ENCODE measurements at places on chromosomes 11 and 22. TPM values are rescaled to one million over a fixed set of nuclear protein-coding genes. Genes with fewer than 3 reads are reported as not detected.
A peak's percentile ranks its signal among the peaks of the same experiment; 100 is the strongest.

DNA sequence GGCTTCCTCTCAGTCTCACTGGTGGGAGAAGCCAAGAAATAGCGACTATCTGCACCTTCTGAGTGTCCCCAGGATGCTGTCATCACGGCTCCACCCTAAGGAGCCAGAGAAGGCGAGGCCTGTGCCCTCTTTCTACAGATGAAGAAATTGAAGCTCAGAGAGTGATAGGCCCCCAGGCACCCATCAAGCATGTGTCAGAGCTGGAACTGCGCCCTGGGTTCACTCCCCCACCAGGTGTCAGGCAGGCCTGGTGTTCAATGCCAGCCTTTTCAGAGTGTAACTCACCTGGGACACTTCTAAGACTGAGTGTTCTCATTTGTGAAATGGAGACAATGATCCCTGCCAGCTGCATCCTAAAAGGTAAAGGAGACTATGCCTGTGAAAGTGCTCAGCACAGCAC lies 127.3 kb upstream of the SEZ6L start:
- H3K4me1 ChIP-seq: no peaks in the 10 kb centered on the region
- no peak for DNase-seq
- H3K4me3 ChIP-seq: no peak overlapping the region
- H3K27me3 ChIP-seq: no peaks in the 10 kb centered on the region

DNA sequence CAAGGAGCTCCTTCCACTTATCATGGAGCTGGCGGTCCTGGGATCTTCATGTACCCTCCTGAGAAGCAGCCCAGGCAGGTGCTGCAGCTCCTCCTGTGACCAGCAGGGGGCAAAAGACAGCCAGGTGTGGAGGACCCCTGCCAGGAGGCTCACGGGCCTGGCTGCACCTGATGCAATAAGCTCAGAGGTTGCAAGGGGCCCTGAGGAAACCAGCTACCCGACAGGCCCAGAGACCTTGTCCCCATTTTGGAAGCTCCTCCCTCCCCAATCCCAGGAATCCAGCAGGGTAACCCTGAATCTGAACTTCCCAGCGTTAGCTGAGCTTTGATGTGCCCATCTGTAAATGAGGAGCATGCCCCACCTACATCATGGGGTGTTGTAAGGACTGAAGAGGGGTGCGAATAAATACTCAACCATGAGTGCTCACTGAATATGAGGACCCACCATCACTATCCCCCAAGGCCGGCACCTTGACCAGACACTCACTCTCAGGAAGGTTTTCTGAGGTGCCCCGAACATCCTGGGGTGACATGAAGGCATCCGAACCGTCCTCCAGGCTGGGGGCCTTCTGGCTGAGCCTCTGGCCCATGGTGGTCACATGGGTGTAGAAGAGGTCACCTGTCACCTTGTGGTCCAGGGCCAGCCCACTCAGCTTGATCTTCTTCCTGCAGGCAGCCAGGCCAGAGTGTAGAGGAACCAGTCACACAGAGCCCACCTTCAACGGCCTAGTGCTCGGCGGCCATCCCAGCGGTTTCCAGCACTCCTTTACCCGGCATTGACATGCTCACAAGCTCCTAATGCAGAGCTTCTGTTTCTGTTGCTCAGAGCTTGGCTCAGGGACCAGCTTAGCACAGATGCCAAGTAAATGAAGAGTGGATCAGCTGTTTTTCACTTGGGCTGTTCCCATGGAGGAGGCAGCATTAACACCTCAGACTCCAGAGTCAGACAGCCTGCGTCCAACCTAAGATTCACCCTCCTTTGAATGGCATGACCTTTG lies 21.7 kb downstream of the SLC43A1 start:
- H3K4me3 ChIP-seq: no peak overlapping the region
- no peaks in the 10 kb centered on the region for H3K27me3 ChIP-seq
- H3K36me3 ChIP-seq: no peaks in the 10 kb centered on the region
- no peak overlapping the region for H3K27ac ChIP-seq

The FZD4 gene
- polyA plus RNA-seq: 0.93 TPM

The OR2AG1 gene
- not detected for polyA plus RNA-seq

The CREB3L1 gene
- 14.0 TPM for polyA plus RNA-seq

GRCh38 chr22:44329179-44329796 lies 16.5 kb upstream of the SHISAL1 start:
- H3K36me3 ChIP-seq: no peaks in the 10 kb centered on the region
- peaks cover 18% of the 10 kb centered on the region for H3K4me1 ChIP-seq
- no peak for DNase-seq
- H3K4me3 ChIP-seq: no peak overlapping the region
- no peak overlapping the region for H3K27ac ChIP-seq

The TRPC6 gene
- not detected for polyA plus RNA-seq

DNA sequence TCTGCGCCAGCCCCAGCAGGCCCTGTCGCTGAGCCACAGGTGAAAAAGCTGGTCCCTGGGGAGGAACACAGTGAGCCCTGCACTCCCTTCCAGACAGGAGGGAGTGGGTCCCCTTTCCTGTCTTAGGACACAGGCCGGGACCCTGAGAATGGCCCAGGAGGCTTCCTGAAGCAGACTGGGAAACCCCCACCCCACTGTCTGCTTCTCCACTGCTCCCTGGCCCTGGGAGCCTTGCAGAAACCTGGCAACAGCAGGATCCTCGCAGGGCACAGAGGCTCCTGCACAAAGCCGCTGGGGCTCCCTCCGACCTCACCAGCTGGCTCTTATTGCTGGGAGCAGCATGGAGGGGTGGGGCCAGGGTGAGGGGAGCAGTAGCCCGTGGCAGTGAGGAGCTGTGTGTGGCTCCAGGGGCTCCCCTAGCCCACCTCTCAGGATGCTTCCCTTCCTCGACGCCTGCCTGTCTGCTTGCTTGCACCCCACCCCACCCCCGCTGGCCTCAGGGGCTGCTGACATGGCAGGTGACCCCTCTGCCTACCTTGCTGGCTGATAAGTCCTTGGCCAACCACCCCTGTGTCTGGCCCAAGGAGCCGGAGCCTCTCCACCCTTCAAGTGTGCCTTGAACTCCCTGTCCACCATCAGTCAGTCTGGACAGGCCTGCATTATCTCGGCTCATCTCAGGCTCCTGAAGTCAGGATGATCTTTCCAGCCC lies 72.1 kb upstream of the KCNQ1OT1 start:
- H3K36me3 ChIP-seq: no peaks in the 10 kb centered on the region
- no peak overlapping the region for H3K27ac ChIP-seq
- H3K4me3 ChIP-seq: no peak overlapping the region
- H3K27me3 ChIP-seq: no peaks in the 10 kb centered on the region
- peaks cover 38% of the 10 kb centered on the region for H3K4me1 ChIP-seq
- DNase-seq: no peak

DNA sequence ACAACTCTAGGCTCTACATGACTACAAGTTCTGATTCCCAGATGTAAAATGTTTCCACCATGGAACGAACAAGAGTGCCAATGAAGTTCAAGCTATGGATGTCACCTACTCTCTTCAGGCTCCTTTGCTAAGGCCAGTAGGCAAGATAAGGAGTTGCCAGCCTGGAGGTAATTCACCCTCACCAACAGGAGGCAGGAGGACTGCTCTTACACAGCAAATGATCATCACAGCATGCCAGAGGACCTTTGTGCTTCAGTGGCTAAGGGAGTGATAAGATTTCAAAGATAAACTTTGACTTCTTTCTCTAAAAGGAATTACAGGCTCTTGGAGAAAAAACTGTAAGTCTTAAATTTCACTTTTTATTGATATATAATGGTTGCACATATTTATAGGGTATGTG lies 54.1 kb upstream of the SLC36A4 start:
- no peaks in the 10 kb centered on the region for H3K4me1 ChIP-seq
- DNase-seq: no peak
- no peak overlapping the region for H3K27ac ChIP-seq
- H3K27me3 ChIP-seq: no peaks in the 10 kb centered on the region

The CRYBA4 gene
- polyA plus RNA-seq: not detected

DNA sequence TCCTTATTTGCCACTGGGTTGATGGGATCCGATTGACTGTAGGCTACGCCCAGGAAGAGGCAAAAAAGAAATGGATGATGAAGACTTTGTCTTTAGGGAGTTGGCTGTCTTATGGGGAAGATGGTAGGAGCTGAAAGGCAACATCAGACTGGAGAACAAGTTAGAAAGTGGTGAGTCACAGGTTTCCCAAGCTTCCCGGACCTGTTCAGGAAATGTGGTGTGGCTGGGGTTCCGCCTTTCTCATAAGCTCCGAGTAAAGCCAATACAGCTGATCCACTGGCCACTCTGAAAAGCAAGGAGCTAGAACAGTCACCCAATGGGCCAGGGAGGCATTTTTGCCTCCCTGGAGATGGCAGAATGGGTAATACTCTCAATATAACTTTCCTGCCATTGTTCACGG lies 194.5 kb downstream of the SNX19 start:
- no peaks in the 10 kb centered on the region for H3K27me3 ChIP-seq
- H3K4me3 ChIP-seq: no peak overlapping the region
- DNase-seq: no peak
- H3K4me1 ChIP-seq: no peaks in the 10 kb centered on the region

GRCh38 chr22:32926600-32926999 lies 125.1 kb downstream of the TIMP3 start:
- H3K4me3 ChIP-seq: no peak overlapping the region
- H3K27me3 ChIP-seq: no peaks in the 10 kb centered on the region
- peaks cover 10% of the 10 kb centered on the region for H3K4me1 ChIP-seq

- no peak overlapping the region for H3K4me3 ChIP-seq
- DNase-seq: no peak
- H3K27ac ChIP-seq: no peak overlapping the region
- H3K4me1 ChIP-seq: no peaks in the 10 kb centered on the region
Measured at GRCh38 chr22:45594123-45594941, 77.3 kb upstream of the ATXN10 start.

DNA sequence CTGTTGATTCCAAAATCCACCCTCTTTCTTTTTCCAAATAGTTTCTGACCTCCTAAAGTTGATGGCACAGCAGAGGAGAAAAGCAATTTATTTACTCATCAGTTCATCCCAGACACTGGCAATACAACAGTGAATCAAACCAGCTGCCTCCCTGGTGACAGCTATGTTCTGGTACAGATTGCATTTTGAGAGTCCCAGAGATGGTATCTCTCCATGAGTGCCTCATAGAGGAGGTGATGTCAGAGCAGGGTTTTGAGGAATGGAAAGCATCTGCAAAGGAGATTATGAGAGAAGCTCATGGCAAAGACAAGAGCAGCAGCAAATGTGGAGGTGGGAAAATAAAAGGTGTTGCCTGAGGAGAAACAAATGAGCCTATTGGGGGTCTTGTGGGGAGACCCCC lies 377.2 kb downstream of the MN1 start:
- no peaks in the 10 kb centered on the region for H3K27me3 ChIP-seq
- DNase-seq: peak; percentile 36
- H3K4me1 ChIP-seq: peaks cover 13% of the 10 kb centered on the region
- H3K27ac ChIP-seq: no peak overlapping the region
- no peaks in the 10 kb centered on the region for H3K36me3 ChIP-seq

- no peak for DNase-seq
- H3K27ac ChIP-seq: no peak overlapping the region
- H3K4me1 ChIP-seq: no peaks in the 10 kb centered on the region
- no peak overlapping the region for H3K4me3 ChIP-seq
Measured at GRCh38 chr11:80240245-80240644, 799.4 kb upstream of the TENM4 start.

DNA sequence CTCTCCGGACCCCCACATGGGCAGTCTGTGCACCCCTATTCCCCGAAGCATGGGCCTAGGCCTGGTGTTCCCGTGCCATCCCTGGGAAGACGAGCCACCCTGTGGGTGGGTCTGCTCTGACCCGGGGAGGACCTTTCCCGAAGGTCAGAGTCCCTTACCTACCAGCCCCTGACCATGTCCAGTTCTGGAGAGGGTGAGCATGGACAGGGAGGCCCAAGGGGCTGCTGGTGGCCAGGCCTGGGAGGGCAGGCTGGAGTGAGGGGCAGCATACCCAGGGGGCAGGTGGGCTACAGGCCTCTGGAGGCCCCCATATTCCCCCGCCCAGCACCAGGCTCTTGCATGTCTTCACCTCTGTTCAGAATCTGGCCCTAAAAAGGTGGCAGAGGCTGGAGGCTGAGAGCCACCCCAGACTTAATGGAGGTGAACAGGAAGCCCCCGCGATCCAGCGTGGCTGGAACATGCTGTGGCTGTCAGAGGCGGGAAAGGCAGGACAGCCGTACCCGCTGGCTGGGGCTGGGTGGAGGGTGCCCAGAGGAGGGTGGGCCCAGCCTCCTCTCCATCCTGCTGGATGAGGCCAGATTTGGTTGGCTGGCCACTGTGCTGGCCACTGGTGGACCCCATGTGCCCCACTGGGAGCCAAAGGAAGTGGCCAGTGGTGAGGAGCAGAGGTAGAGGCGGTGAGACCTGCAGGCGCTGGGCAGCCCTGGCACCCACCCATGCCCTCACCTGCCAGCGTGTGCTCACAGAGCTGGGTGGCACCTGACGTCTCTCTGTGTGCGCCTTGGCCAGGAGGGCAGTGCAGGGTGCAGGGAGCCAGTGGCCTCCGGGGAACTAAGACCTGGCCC lies 11.2 kb upstream of the SYT8 start:
- no peaks in the 10 kb centered on the region for H3K27me3 ChIP-seq
- no peak overlapping the region for H3K27ac ChIP-seq
- DNase-seq: no peak
- no peak overlapping the region for H3K4me3 ChIP-seq

The APOBEC3F gene
- polyA plus RNA-seq: 3.8 TPM

DNA sequence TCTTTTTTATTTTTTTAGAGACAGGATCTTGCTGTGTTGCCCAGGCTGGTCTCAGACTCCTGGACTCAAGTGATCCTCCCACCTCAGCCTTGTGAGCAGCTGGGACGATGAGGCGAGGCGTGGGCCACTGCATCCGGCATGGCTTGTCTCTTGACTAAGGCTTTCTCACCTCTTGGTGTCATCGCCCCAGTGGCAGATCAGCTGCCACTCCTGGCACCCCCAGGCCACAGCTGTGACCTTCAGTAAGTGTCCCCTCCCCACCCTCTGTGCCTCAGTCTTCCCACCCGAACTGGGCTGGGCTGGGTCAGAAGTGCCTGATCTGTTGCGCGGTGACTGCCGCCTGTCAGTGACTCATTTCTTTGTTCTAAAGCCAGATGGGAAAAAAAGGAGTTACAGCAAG lies 3.6 kb downstream of the SYNGR1 start:
- no peak overlapping the region for H3K27ac ChIP-seq
- no peaks in the 10 kb centered on the region for H3K27me3 ChIP-seq
- no peak overlapping the region for H3K4me3 ChIP-seq
